ENCODE measurements at places on chromosomes 5 and 9.

GRCh38 chr9:76729116-76729515, 35.1 kb upstream of the PCA3 start:
- DNase-seq, result no peak

- no peak for DNase-seq
These were observed 19.2 kb downstream of the SH3TC2 start for GRCh38 chr5:149043641-149044040.

DNA sequence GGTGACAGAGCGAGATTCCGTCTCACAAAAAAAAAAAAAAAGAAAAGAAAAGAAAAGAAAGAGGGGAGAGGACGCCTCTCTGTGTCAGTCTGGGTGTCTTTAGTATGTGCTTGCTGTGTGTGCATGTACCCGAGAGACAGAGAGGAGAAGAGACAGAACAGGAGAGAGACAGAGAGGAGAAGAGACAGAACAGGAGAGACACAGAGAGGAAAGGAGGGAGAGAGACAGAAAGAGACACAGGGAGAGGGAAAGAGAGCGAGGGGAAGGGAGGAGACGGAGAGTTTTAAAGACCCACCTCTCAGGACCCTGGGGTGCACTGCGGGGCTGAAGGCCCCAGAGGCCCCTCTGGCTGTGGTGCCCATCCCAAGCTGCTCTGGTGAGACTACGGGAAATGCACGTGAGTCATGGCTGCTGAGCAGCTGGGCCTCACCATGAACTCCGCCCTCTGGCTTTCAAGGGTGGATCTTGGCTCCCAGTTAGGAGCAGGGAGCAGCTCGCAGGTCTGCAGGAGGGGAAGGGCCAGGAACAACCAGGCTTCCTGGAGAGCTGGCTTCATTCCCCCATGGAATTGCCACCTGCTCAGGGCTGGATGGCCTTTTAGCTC, 7.9 kb downstream of the SLC6A3 start:
- peak; percentile 16 for DNase-seq

GRCh38 chr9:79658926-79659325, 87.2 kb downstream of the TLE4 start:
- DNase-seq, result no peak

GRCh38 chr5:101675510-101676219, 620.4 kb downstream of the SLCO4C1 start:
- DNase-seq, result no peak

GRCh38 chr5:1181451-1182359, 19.7 kb upstream of the SLC6A19 start:
- DNase-seq, result no peak

- peak; percentile 27 for DNase-seq
These were observed 63.3 kb upstream of the SLCO6A1 start for GRCh38 chr5:102561894-102562760.

DNA sequence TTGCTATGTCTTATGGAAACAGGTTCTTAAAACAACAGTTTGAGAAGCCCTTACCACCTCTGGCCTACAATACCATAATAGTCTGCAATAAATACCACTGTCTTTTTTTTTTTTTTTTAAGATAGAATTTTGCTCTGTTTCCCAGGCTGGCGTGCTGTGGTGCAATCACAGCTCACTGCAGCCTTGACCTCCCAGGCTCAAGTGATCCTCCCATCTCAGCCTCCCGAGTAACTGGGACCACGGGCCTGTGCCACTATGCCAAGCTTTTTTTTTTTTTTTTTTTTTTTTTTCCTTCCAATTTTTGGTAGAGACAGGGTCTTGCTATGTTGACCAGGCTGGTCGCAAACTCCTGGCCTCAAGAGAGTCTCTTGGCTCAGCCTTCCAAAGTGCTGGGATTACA, 37.0 kb downstream of the AFF4 start:
- DNase-seq, result no peak

DNA sequence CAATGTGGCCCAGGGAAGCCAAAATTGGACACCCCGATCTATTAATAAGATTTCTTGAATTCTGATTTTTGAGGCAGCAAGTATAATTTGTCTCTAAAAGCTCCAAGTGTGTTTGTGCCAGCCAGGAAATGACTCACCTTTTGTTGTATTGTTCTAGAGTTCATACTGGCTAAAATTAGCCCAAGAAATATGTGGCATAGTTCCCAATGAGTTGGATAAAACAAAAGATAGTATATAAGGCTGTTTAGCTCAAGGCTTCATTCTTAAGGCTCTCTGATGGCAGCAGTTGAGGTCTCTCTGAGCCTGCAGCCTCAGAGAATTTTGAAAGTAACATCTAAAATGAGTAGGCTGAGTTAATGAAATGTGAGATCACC, 21.6 kb downstream of the HMGXB3 start:
- no peak for DNase-seq

DNA sequence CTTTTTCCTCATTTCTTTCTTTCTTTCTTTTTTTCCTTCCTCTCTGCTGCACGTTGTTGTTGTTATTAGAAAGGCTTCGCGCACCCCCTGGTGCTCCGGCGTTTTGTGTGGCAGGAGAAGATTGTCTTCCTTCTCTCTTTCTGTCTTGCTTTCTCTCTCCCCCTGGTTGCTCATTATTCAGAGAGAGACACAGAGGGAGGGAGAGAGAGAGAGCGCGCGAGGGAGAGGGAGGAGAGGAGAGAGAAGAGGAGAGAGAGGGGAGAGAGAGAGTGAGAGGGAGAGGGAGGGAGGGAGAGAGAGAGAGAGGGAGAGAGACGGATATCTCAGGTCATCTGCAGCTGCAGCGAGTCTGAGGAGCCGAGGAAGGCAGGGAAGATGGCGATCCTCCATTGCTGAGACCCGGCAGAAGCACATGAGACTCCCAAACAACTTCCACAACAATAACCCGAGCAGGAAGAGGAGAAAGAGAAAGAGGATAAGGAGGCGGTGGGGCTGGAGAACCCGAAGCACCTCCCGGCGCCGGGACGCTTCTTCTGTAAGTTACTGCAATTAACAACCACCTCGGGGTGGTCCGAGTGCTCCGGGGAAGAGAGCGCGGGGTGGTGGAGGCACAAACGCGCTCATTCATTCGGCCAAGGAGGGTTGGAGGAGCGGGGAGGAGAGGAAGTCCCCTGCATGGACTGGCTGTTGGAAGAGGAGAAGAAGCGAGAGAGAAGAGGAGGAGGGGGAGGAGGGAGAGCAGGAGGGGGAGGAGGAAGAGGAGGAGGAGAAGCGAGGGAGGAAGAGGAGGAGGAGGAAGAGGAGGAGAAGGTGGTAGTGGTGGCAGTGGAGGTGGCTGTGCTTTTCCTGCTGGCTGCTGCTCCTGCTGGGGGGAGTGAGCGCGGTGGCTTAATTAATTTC, at the start of gene ZNF462:
Gene ZNF462 (plus strand): TSS at position 346 of the 900 bp plus-strand sequence. CDS start 60,218 bp downstream, outside the sequence.
- peak; percentile 2 for DNase-seq

- peak; percentile 73 for DNase-seq
These were observed 139.1 kb upstream of the CLINT1 start for GRCh38 chr5:157997991-157998504.

DNA sequence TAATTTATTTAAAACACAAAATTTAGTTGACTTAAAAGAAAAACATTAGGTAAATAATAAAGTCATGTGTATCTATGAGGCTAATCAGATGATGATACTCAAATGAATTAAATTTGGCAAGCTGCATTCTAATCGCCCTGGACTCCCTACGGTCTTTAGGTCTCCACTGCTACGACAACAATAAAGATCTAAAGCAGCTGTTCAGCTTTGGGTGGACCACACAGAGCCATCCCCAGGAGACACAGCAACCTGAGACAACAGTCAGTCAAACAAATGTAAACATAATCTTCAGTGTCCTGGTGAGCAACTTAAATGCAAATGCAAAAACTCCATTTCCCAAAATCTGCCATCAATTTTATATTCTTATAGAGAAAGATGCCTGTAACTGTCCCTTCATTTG, 65.5 kb downstream of the MCTP1 start:
- no peak for DNase-seq

DNA sequence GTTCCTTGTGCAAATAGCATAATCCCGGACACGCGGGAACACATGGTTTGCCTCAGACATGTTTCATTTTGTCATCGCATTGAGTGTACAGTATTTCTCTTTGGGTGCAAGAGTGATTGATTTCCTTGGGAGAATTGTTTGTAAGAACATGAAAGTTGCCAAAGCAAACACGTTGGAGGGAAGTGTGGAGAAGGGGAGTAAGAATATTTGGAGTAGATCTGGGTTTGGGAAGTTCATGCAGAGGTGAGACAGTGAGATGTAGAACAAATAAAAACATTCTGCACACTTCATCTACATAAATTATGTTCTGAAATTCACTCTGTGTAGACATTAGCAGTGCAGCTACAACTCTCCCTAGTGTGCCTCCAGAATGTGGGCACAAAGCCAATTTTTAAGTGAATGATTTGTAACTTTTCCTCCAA, 24.0 kb downstream of the FOXD1 start:
- DNase-seq, result no peak

- peak; percentile 4 for DNase-seq
These were observed 66.6 kb upstream of the HAND1 start for GRCh38 chr5:154544646-154545045.

- DNase-seq, result no peak
These were observed 335.0 kb downstream of the ARRDC3 start for GRCh38 chr5:91048073-91048472.

- DNase-seq, result peak; percentile 16
These were observed 71.5 kb upstream of the RPS23 start for GRCh38 chr5:82349652-82350051.

- no peak for DNase-seq
These were observed 167.1 kb upstream of the TUT7 start for GRCh38 chr9:86521322-86521721.

DNA sequence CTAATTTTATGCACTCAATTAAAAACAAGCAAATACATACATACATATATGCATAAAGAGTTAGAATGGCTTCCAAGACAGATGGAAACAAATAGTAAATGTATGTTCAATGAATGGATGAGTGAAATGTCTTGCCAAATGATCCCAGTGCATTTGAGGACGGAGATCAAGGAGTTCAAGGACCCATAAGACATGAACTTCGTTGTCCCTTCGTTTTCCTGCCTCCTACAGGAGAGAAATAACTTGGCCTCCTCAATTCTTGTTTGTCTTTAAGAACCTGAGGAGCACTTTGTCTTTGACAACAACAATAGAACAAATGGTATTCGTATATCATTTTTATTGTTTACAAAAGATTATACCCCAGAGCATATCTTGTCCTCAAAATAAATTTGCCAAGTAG, 2.4 kb upstream of the PAPPA start:
- no peak for DNase-seq

DNA sequence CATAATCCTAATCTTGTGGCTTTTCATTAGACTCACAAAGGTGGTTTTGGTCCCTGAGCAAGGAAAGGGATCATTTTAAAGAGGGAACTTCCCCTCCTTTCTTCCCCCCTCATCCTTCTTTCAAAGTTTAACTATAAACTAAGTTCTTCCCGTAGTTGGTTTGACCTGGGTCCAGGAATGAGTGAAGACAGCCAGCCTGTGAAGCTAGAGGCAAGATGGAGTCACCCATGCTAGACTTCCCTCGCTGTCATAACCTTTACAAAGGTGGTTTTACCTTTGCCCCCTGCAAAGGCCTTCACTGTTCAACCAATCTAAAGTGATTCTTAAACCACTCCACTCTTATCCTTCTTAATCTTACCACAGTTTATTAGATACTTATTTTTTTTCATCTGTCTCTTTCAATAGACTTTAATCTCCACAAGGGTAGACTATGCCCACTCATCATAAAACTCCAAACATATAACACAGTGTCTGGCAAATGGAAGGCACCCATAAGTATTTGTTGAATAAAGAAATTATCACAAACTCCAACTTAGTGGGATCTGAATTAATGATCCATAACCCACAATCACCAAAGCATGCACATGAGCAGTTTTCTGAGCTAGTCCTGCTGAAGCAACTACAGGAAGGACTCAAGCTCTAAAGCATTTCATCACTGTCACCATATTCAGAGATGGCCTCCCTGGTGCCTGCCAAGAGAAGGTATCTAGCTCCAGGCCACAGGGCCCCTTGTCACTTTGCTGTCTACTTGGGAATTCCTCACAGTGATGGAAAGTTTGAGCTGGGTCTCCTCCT, 369.0 kb downstream of the SPOCK1 start:
- no peak for DNase-seq

DNA sequence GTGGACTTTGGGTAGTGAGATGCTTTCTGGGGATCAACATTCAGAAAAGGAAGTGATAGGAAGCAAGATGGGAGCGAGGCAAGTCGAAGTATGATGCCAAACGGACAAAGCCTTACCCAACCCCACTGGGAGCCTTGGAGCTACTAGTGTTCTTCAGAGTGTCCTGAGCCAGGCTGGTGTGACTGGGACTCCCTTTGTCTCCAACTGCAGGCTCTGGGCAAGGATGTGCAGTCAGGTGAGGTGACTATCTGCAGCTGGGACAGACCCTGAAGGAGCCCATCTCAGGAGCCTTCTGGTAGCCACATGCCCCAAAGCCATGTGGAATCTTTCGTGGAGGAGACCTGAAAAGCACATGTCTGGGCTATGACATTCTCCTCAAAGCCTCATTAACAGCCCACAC, 360.6 kb downstream of the MTRR start:
- DNase-seq, result no peak

- DNase-seq, result no peak
These were observed 59.4 kb upstream of the SIMC1 start for GRCh38 chr5:176178789-176179188.

DNA sequence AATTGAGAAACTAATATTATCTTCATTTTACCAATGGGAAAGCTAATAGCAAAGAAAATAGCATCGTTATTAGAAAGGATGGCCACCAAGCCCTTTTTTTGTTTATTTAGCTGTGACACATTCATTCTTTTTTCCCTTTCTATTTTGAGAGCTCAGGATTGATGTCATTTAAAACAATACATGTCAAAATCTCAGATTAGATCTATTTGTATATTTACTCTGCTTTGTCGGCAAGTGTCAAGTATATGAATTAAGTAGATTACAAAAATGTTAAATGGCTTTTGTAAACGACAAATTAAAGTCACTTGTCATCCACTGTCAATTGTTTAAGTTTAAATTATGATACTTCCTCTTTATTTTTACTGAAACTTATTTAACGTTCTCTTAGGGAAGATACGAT, 118.9 kb downstream of the PAM start:
- no peak for DNase-seq
